ENCODE measurements at places on chromosomes 3 and 15.

DNA sequence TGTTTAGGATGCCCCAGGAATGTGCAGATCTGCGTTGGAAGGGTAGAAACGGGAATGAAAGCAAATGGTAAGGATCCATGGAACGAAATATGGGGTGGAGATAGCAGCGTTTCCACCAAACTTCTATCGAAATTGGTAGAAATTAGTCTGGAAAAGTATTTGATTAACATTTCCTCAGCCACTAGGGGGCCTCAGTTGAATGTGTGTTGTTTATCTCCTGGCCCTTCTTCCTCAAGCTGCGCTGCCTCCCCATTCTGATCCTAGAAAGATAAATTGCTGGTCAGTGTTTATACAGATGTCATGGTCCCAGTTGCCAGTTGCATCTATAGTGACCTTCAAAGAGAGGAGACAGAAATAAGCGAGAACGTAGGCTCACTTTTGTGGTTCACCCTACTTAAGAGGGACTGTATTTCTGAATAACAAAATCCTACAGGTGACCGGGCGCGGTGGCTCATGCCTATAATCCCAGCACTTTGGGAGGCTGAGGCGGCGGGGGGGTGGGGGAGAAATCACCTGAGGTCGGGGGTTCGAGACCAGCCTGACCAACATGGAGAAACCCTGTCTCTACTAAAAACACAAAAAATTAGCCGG is 457.1 kb downstream of the SQOR start:
- no peak overlapping the region for H3K27ac ChIP-seq
- H3K4me3 ChIP-seq, result no peak overlapping the region
- H3K27me3 ChIP-seq, result no peaks in the 10 kb centered on the region
- no peaks in the 10 kb centered on the region for H3K36me3 ChIP-seq
- DNase-seq, result peak; percentile 47
- H3K4me1 ChIP-seq, result 0 out of 2 replicates have a peak, but pooled peaks cover 2% of the 10 kb centered on the region

DNA sequence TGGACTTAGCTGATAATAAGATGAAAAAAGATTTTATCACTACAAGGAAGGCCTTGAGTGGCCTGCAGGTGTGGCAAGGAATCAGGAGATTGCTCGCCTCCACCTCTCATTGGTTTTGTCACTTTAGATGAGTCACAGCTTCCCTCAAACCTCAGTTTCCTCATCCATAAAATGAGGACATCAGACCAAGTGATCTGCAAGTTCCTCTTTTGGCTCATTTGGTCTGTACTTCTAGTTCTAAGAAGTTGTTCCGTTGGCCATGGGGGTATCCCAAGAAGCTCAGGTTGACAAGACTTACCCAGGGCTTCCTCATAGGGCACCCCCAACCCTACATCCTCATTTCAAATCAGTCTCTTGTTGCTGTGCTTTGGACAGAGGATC is 254.1 kb downstream of the UACA start:
- DNase-seq, result no peak
- H3K4me3 ChIP-seq, result no peak overlapping the region
- H3K27me3 ChIP-seq, result peaks cover 7% of the 10 kb centered on the region
- no peak overlapping the region for H3K27ac ChIP-seq

- H3K4me3 ChIP-seq, result no peak overlapping the region
- H3K27ac ChIP-seq, result no peak overlapping the region
- no peaks in the 10 kb centered on the region for H3K27me3 ChIP-seq
- H3K36me3 ChIP-seq, result no peaks in the 10 kb centered on the region
- no peaks in the 10 kb centered on the region for H3K4me1 ChIP-seq
These were observed 95.5 kb upstream of the DPPA4 start for GRCh38 chr3:109432833-109433232.

DNA sequence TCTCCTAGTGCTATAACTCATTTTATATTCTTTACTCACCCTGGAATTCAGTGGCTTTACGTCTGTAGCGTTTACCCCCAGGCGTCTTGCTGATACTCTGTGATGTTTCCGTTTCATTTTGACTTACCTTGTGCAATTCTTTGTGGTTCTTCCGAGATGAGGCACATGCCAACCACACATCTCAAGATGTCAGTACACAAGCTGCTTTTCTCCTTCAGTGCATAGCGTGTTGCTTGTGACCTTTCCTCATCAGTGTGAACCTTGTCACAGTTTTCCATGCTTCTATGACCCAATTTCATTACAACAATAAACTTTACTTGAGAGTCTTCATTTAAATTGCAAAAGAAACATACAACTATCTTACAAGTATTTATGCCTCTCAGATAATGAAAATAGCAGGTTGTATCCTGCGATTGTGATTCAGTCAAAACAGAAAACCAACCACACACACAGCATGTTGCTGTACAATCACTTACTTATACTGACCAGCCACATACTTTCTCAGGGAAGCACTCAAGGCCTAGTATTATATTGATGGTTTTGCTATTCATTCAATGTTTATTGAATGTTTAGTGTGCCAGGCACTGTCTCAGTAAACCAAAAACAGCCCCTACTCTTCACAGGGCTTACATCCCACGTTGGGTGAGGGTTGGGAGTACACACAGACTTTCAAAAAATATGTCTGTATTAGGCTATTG is 4.6 kb upstream of the TBL1XR1 start:
- peaks cover 7% of the 10 kb centered on the region for H3K4me1 ChIP-seq
- H3K27me3 ChIP-seq, result no peaks in the 10 kb centered on the region
- peak; percentile 62 for DNase-seq
- H3K4me3 ChIP-seq, result no peak overlapping the region
- no peaks in the 10 kb centered on the region for H3K36me3 ChIP-seq

DNA sequence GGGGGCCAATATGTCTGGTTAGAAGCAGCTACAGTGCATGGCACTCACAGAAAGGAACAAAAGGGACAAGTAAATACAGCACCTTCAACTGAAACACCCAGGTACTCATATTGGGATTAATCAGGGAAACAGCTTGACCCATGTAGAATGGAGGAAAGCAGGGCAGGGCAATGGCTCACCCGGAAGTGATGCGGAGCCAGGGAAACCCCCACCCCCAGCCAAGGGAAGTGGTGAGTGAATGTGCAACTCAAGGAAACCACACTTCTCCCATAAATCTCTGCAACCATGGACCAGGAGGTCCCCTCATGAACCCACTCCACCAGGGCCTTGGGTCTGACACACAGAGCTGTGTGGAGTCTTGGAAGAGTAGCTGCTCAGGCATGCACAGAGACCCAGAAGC is 117.1 kb downstream of the MTHFS start:
- H3K27ac ChIP-seq, result no peak overlapping the region
- H3K27me3 ChIP-seq, result peaks cover 3% of the 10 kb centered on the region
- no peaks in the 10 kb centered on the region for H3K4me1 ChIP-seq
- DNase-seq, result no peak
- H3K36me3 ChIP-seq, result no peaks in the 10 kb centered on the region

- H3K4me3 ChIP-seq, result no peak overlapping the region
- no peak overlapping the region for H3K27ac ChIP-seq
- H3K27me3 ChIP-seq, result no peaks in the 10 kb centered on the region
- H3K4me1 ChIP-seq, result peaks cover 10% of the 10 kb centered on the region
- H3K36me3 ChIP-seq, result peaks cover 64% of the 10 kb centered on the region
These were observed 38.7 kb downstream of the SEMA3G start for GRCh38 chr3:52406231-52406661.

DNA sequence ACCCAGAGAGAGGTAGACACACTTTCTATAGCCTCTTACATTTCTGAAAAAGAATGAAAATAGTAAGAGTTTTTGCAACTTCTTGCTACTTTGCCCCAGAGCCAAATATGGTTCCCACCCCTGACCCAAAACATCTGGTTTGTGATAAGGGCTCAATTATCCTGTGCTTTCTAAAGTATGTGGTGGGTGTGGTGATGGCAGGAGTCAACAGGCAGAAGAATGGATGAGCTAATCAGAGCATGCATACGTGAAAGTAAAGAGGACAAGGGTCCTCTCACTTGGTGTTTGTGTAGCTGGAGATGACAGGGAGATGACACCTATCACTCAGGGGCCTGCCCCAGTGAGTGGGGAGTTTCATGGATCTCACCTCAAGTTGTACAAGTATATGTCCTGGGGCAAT is 19.1 kb downstream of the KBTBD8 start:
- H3K27ac ChIP-seq, result no peak overlapping the region
- H3K4me1 ChIP-seq, result peaks cover 7% of the 10 kb centered on the region
- no peaks in the 10 kb centered on the region for H3K27me3 ChIP-seq
- no peaks in the 10 kb centered on the region for H3K36me3 ChIP-seq
- DNase-seq, result peak; percentile 42

- no peak for DNase-seq
- no peaks in the 10 kb centered on the region for H3K27me3 ChIP-seq
- no peak overlapping the region for H3K4me3 ChIP-seq
- H3K4me1 ChIP-seq, result no peaks in the 10 kb centered on the region
These were observed 306.5 kb downstream of the ROBO1 start for GRCh38 chr3:79461129-79461792.

DNA sequence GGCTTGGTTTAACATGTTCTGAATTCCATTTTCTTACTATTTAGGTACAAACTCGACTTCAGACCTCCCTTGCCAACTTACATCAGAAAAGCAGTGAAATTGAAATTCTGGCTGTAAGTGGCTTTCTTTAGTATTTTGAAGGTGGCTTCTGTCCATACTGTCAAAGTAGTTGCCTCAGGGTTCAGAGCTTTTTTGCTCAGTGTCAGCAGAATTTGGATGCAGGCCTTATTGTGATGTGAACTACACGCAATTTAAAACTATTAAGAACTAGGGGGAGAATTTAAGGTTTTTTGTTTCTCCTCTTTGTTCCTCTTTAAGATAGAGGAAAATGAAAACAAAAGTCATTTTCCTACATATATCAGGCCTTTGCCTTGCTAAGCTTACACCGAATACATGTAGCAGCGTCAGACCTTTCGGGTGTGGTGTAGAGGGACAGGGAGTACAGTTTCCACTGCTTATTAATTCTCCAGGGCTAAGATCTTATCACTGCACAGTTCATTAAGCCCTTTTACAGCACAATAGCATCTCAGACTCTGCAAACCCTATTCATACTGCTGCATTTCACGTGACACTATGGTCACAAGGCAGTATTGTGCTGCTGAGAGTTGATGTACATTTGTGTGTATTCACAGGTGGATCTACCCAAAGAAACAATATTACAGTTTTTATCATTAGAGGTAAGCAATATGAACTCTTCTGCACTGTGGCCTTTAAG is 6.7 kb downstream of the SRP14 start:
- no peak overlapping the region for H3K4me3 ChIP-seq
- H3K27me3 ChIP-seq, result no peaks in the 10 kb centered on the region
- H3K36me3 ChIP-seq, result peaks cover 44% of the 10 kb centered on the region
- DNase-seq, result no peak
- H3K4me1 ChIP-seq, result no peaks in the 10 kb centered on the region
- no peak overlapping the region for H3K27ac ChIP-seq

DNA sequence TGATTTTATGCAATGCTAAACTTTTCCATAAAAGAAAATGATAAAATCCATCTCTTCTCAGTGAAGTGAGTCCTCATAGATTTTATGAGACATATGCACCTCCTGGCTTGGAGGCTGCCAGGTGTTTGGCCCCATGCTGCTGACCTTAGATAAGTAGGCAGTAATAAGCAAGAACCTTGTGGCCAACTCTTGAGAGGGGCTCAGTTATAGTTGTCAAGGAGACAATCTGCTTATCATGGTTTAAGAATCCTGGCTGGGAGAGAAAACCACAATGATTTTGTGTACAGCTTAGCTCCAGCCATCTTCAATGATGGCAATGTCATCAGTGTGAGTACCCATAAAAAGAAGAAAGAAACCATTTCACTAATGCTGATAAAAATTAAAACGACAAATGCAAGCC is 252.1 kb downstream of the CPNE4 start:
- no peaks in the 10 kb centered on the region for H3K27me3 ChIP-seq
- no peaks in the 10 kb centered on the region for H3K36me3 ChIP-seq
- H3K27ac ChIP-seq, result no peak overlapping the region
- H3K4me3 ChIP-seq, result no peak overlapping the region
- no peak for DNase-seq
- H3K4me1 ChIP-seq, result no peaks in the 10 kb centered on the region

DNA sequence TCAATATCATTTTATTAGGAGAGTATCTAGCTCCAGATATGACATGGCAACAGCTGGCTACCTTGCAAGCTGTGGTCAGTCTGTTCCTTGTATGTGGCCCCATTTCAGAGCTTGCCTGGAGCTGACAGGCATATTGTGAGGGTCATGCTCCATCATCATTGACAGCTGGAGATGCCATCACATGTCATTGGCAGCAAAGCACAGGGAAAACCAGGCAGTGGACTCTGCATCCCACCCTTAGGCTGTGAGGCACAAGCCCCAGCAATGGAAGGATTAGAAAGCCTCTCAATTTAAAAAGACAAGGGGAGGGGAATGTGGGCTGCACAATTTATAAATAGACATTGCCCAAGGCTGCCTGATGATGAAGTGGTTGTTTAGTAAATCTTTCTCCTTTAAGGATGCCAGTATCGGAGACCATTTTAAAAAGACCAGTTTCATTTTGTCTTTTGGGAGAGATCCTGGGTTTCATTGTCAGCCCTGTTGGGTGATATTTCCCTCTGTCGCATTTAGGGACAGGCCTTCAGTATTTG is 27.9 kb downstream of the LNP1 start:
- H3K4me3 ChIP-seq, result no peak overlapping the region
- no peaks in the 10 kb centered on the region for H3K27me3 ChIP-seq
- peaks cover 2% of the 10 kb centered on the region for H3K4me1 ChIP-seq
- no peak for DNase-seq

GRCh38 chr3:121654493-121655385 is 6.0 kb downstream of the HCLS1 start:
- H3K4me1 ChIP-seq, result no peaks in the 10 kb centered on the region
- no peaks in the 10 kb centered on the region for H3K27me3 ChIP-seq
- no peak for DNase-seq

DNA sequence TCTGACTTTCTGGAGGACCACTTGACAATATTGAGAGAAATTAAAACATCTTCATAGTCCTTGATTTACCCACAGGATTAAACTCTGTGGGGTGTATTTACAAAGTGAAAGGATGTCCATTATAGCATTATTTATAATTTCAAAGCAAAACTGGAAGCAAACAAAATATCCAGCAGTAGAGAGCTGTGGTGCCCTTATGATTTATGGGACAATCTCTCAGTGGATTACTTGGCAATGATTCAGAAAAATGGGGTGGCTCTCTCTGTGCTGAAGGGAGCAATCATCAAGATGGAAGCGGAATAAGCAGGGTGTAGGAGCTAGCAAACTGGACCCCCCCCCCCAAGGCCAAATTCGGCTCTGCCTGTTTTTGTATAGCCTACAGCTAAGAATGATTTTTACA is 9.0 kb downstream of the PPCDC start:
- H3K4me3 ChIP-seq, result no peak overlapping the region
- DNase-seq, result no peak
- no peak overlapping the region for H3K27ac ChIP-seq

- peaks cover 15% of the 10 kb centered on the region for H3K27me3 ChIP-seq
- no peaks in the 10 kb centered on the region for H3K4me1 ChIP-seq
- no peak overlapping the region for H3K4me3 ChIP-seq
- DNase-seq, result no peak
These were observed 181.2 kb upstream of the HES1 start for GRCh38 chr3:193954752-193955151.

DNA sequence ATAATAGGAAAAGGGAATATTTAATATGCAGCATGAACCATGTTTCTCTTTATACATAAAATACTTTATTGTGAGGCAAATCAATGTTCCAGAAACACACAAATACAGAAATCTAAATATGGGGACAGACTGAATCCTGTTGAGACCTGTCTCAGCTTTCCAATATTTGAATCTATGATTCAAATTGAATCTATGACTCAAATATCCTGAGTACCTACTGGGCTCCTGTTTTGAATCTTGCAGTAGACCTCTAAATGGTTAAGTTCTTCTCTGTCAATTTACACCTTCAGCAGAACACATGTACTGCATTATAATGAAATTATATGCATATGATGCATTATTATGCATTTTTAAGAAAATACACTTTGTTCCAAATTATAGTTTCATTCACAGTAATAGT is 143.2 kb upstream of the PLXND1 start:
- no peaks in the 10 kb centered on the region for H3K27me3 ChIP-seq
- H3K4me3 ChIP-seq, result no peak overlapping the region
- peaks cover 3% of the 10 kb centered on the region for H3K4me1 ChIP-seq
- H3K36me3 ChIP-seq, result no peaks in the 10 kb centered on the region
